Osteocyte (in vitro differentiated cells): ENCODE measurements at places on chromosomes 5 and 9. TPM values are rescaled to one million over a fixed set of nuclear protein-coding genes. Genes with fewer than 3 reads are reported as not detected.

The TRAF1 gene
- total RNA-seq = 7.1 and 7.8 TPM in 2 replicates

The CTNND2 gene
- 1.3 and 2.5 TPM in 2 replicates for total RNA-seq

The BTNL8 gene
- not detected in 2 replicates for total RNA-seq

The SH3RF2 gene
- 0.38 and 0.52 TPM in 2 replicates for total RNA-seq

The FREM1 gene
- 2.1 and 2.2 TPM in 2 replicates for total RNA-seq

The CD274 gene
- total RNA-seq = 0.31 and 0.43 TPM in 2 replicates

DNA sequence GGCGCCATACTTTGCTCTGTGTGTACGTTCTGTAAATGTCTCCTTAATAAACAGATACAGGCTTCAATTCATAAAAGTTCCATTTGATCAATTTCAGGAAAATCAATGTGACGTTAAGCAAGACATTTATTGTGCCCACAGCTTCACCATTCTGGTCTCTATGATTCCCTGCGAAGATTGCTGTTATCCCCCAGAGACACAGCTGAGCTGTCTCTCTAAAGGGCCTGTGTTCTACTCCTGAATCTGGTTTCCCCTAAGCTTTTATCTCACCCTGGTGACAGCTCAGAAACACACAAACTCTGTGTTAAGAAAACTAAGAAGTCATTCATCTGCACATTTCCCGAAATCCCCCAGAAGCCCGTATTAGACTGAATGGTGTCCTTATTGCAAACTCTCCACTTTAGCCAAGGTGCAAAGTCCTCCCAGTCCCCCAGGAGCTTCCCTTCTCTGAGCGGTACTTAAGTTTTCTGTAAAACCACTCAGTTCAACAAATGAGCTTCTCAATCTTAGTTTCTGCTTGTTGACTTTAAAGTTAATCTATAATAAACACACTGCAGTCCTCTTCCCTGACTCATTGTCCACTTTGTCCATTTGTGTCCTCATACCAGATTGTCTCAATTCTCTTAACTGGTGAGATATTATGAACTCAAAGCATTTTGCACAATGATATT, 1.4 kb upstream of the C5orf15 start:
- DNase-seq = no peak
- H3K4me1 ChIP-seq = peaks cover 36% of the 10 kb centered on the region
- H3K4me3 ChIP-seq = peak overlapping the region; percentile 98
- H3K27ac ChIP-seq = peak overlapping the region; percentile 97
- no peaks in the 10 kb centered on the region for H3K27me3 ChIP-seq

- H3K4me3 ChIP-seq = no peak overlapping the region
- no peak overlapping the region for H3K27ac ChIP-seq
- H3K27me3 ChIP-seq = no peaks in the 10 kb centered on the region
These were observed 14.7 kb upstream of the TNC start for GRCh38 chr9:115132648-115133047.

- DNase-seq = no peak
- H3K4me3 ChIP-seq = no peak overlapping the region
- no peak overlapping the region for H3K27ac ChIP-seq
- peaks cover 45% of the 10 kb centered on the region for H3K4me1 ChIP-seq
- no peaks in the 10 kb centered on the region for H3K36me3 ChIP-seq
These were observed 240.9 kb downstream of the TLE4 start for GRCh38 chr9:79812507-79813257.

DNA sequence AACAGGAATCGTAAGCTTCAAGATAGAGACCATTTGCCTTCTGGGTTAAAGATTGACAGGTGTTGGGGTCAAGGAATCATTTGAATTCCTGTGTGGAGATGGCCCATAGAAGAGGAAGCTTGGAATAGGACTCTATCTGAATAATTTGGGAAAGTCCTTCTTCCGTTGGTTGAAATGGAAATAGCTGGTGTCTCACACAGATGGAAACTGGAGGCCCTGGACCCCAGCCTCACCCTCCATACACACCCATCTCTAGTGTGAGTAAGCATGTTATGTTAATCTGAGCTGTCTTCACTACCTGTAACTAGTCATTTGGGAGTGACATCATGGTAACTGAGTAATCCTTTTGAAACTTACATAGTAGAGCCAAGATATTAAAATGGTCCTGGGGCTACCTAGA, 184.4 kb downstream of the CD180 start:
- H3K4me1 ChIP-seq = peaks cover 38% of the 10 kb centered on the region
- H3K4me3 ChIP-seq = no peak overlapping the region
- H3K27me3 ChIP-seq = no peaks in the 10 kb centered on the region
- H3K27ac ChIP-seq = no peak overlapping the region
- DNase-seq = no peak
- peaks cover 2% of the 10 kb centered on the region for H3K36me3 ChIP-seq

- H3K27ac ChIP-seq = no peak overlapping the region
- H3K4me1 ChIP-seq = no peaks in the 10 kb centered on the region
- H3K27me3 ChIP-seq = no peaks in the 10 kb centered on the region
- no peak for DNase-seq
- H3K4me3 ChIP-seq = no peak overlapping the region
- H3K36me3 ChIP-seq = peaks cover 7% of the 10 kb centered on the region
These were observed 29.0 kb upstream of the PAPPA start for GRCh38 chr9:116124472-116125040.

DNA sequence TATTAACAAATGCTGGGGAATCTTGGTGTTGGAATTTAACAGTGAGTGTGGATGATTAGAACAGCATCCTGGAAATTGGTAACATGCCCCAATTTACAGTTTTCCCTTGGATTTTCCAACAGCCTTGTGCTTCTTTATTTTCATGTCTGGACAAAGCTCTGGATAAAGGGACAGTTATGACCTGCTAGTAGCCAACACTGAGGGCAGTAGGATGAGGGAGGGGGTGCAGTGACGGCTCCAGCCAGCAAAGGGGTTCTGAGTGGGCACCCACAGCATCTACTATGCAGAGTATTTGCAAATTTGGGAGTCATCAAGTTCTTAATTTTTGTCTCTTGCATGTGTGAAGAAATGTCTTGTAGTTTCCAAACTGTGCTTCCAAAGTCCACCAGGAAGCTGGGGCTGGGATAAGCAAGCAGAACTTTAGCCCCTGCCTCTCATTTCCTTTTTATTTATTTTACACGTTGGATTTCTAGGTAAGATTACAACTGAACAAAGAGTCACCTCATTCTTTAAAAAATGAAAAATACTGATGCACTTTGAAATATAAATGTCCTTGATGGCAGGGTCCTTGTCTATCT, 63.0 kb upstream of the SELENOP start:
- no peaks in the 10 kb centered on the region for H3K36me3 ChIP-seq
- H3K4me3 ChIP-seq = no peak overlapping the region
- H3K27ac ChIP-seq = no peak overlapping the region

GRCh38 chr5:181260720-181261319, at the start of gene TRIM52:
Gene TRIM52 (minus strand): TSS chr5:181261143. CDS start chr5:181260813, 330 bp downstream.
- H3K27me3 ChIP-seq = no peaks in the 10 kb centered on the region
- H3K36me3 ChIP-seq = peaks cover 20% of the 10 kb centered on the region
- peak within 1 kb of the TSS; percentile 95 for H3K27ac ChIP-seq

GRCh38 chr9:15355669-15356068, 48.7 kb upstream of the TTC39B start:
- H3K4me1 ChIP-seq = peaks cover 3% of the 10 kb centered on the region
- H3K4me3 ChIP-seq = no peak overlapping the region
- DNase-seq = no peak

DNA sequence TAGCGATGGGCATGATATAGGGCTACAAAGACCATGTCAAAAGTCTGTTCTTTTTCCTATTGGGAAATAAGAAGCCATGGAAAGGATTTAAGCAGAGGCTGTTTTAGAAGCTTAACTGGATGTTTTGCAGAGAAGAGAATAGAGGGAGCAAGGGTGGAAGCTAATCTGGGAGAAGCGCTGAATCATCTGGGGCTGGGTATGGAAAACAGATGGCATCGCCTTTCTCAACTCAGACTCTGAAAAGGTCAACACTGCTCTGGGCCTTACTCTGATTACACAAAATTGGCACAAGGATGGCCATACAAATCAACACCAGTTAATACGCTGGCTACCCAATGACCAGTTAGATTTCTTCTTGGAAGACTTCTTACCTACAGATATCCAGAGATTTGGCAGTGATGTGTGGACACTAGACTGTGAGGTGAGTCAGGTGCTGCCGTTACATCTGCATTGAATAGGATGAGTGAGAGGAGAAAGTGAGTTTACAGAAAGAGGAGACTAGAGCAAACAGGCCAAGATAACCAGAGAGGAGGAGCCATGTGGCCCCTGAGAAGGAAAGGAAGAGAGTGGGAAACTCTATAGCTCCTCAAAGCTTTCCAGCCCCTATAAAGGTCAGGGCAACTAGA, 6.2 kb upstream of the TCERG1 start:
- no peak overlapping the region for H3K27ac ChIP-seq
- peaks cover 1% of the 10 kb centered on the region for H3K4me1 ChIP-seq
- peaks cover 33% of the 10 kb centered on the region for H3K27me3 ChIP-seq
- DNase-seq = no peak
- H3K36me3 ChIP-seq = no peaks in the 10 kb centered on the region

- H3K4me1 ChIP-seq = peaks cover 19% of the 10 kb centered on the region
- peaks cover 3% of the 10 kb centered on the region for H3K36me3 ChIP-seq
- no peak within 1 kb of the TSS for H3K27ac ChIP-seq
- DNase-seq = peak; percentile 80
These were observed at the start of gene PLEKHG4B for GRCh38 chr5:91556-92263. Gene PLEKHG4B (plus strand): TSS chr5:92168. CDS start chr5:92232, 64 bp downstream.

- H3K27ac ChIP-seq = no peak overlapping the region
- H3K4me1 ChIP-seq = peaks cover 24% of the 10 kb centered on the region
- DNase-seq = no peak
- peaks cover 67% of the 10 kb centered on the region for H3K27me3 ChIP-seq
- H3K36me3 ChIP-seq = no peaks in the 10 kb centered on the region
- peak overlapping the region; percentile 62 for H3K4me3 ChIP-seq
These were observed 1.5 kb upstream of the KCNN2 start for GRCh38 chr5:114360357-114360756.

DNA sequence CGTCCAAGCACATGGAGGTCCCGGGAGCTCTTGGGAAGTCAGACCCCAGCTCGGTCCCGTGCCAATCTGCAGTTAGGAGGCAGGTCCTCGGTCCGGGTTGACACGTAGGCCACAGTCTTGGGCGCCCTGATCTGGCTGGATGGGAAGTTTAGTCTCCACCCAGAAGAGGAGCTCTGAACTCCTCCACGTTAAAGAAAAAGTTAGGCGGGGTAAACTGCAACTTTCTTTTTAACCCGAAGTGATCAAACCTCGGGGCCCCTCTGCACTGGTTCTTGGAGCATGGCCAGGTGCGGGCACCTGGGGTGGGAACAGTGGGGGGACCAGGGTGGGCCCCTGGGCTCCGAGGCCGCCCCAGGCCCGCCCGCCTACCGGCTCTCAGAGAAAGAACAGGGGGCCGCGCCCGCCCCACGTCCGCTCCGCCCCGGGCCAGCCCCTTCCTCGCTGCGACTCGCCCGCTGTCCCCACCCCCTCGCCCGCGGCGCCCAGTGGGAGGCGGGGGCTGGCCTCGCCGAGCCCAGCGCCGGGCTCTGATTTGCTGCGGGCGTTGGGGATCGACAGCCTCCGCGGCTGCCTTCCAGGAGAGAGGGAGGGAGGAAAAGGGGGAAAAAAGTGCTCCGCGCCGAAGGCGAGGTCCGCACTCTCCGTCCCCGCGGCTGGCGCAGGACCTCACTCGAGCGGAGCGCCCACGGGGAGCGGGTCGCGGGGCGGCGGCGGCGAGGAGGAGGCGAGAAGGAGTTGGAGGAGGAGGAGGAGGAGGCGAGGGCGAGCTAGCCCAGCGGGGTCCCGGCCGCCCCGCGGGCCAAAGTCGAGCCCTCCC, at the start of gene COL5A1:
COL5A1 (plus strand) TSS at position 631 of the 817 bp plus-strand sequence. CDS start 385 bp downstream, outside the sequence.
- peak within 1 kb of the TSS; percentile 94 for H3K4me3 ChIP-seq
- peaks cover 43% of the 10 kb centered on the region for H3K4me1 ChIP-seq
- peak; percentile 98 for DNase-seq
- peak within 1 kb of the TSS; percentile 94 for H3K27ac ChIP-seq

GRCh38 chr5:35963381-35963843, 25.0 kb upstream of the CAPSL start:
- H3K27me3 ChIP-seq = peaks cover 22% of the 10 kb centered on the region
- no peaks in the 10 kb centered on the region for H3K36me3 ChIP-seq
- no peak overlapping the region for H3K4me3 ChIP-seq
- H3K27ac ChIP-seq = no peak overlapping the region

DNA sequence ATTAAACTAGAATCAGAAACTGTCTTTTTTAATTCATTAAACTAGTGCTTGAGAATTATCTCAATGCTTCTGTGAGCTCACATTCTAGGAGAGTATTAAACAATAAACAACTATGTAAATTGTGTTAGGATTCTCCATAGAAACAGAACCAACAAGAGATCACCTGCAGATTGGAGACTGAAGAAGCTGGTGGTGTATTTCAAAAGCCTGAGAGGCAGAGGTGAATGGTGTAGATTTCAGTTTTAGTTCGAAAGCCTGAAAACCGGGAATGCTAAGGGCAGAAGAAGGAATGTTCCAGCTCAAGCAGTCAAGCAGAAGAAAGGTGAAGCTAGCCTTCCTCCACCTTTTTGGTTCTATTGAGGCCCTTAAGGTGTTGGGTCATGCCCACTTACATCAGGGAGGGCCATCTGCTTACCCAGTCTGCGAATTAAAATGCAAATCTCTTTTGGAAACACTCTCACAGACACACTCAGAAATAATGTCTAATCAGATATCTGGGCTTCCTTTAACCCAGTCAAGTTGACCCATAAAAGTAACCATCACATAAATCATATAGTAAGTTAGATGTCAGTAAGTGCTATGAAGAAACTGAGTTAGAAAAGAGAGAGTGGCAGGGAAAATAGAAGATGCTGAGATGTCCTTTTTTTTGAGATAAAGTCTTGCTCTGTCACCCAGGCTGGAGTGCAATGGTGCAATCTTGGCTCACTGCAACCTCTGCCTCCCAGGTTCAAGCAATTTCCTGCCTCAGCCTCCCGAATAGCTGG, 291.5 kb downstream of the ARRDC3 start:
- H3K4me1 ChIP-seq = no peaks in the 10 kb centered on the region
- H3K36me3 ChIP-seq = no peaks in the 10 kb centered on the region
- no peak overlapping the region for H3K27ac ChIP-seq
- peaks cover 10% of the 10 kb centered on the region for H3K27me3 ChIP-seq
- no peak overlapping the region for H3K4me3 ChIP-seq
- no peak for DNase-seq
